ENCODE measurements at places on chromosomes 5 and 9. TPM values are rescaled to one million over a fixed set of nuclear protein-coding genes. Genes with fewer than 3 reads are reported as not detected.

FAM200C gene
- 2.2 TPM for polyA plus RNA-seq

SCGB3A2 gene
- not detected for polyA plus RNA-seq

C9 gene
- polyA plus RNA-seq = not detected

SLC6A7 gene
- polyA plus RNA-seq = not detected

OR1K1 gene
- polyA plus RNA-seq = not detected

NPR3 gene
- 35.8 TPM for polyA plus RNA-seq

HRH2 gene
- polyA plus RNA-seq = 0.08 TPM

MELK gene
- 18.0 TPM for polyA plus RNA-seq

WDR31 gene
- 1.3 TPM for polyA plus RNA-seq

DPP7 gene
- polyA plus RNA-seq = 141 TPM

GABBR2 gene
- not detected for polyA plus RNA-seq

- DNase-seq = no peak
Measured at GRCh38 chr5:56501781-56502557, 268.8 kb upstream of the ANKRD55 start.

GRCh38 chr5:52856564-52856963, 68.8 kb downstream of the ITGA1 start:
- DNase-seq = no peak

DNA sequence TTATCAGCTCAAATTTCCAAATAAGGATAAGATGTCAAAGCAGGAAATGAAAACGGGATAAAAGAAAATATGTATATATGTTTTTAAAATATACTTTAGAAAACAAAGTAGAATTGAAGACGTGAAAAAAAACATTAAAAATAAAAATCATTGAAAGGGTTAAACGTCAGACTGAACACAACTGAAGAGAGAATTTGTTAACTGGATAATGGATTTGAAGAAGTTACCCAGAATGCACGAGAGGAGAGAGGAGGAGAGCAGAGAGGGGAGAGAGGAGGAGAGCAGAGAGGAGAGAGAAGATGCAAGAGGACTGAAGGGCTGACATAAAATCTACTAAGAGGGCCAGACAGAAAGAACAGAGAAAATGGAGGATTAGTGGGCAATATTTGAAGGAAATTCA, 88.0 kb downstream of the CDKN2A start:
- DNase-seq = no peak

- DNase-seq = no peak
Measured at GRCh38 chr5:58499941-58500340, 8.7 kb downstream of the GAPT start.

GRCh38 chr9:13615660-13616490, 336.4 kb upstream of the MPDZ start:
- no peak for DNase-seq

- no peak for DNase-seq
Measured at GRCh38 chr5:66438087-66438486, 158.1 kb upstream of the MAST4 start.

DNA sequence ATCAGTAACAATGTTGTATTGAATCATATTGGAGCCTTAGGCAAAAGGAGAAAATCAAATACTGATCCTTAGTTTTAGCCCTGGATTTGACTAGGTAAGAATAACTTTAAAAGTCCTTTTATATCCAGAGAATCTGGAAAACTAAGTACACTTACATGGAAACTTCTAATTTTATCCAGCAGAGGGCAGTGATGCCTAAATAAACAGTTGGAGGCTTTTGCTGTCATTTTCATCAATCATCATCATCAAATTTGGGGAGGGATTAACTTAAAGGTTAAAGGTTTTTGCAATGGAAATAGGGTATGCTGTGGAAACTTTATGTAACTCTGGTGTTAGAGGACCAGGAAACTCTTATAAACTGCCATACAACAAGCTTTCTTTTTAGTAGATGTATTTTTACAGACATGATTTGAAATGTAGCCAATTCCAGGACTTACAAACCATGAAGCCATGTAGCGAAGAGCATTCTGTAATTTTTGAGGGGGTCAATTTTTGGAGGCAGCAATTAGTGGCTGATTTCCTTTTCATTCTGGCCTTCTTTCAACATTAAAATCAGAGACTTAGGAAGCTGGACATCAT, 112.7 kb downstream of the OSTF1 start:
- DNase-seq = peak; percentile 30

DNA sequence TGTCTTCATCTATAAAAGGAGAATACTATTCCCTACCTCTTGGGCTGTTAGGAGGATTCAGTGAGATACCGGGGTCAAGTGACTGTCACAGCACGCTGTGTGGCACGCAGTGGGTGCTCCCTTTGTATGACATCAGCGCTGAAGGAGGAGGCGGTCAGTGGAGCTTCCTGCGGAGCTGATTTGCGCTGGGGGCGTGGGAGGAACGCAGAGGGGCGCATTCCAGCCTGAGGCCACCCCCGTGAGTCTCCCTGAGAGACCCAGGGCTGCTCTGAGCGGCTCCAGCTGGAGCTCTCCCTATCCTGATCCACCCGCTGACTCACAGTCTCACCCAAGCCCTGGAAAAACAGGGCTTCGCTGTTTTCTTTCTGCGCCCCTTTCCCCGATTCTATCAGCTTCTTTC, 24.3 kb upstream of the NEURL1B start:
- no peak for DNase-seq

DNA sequence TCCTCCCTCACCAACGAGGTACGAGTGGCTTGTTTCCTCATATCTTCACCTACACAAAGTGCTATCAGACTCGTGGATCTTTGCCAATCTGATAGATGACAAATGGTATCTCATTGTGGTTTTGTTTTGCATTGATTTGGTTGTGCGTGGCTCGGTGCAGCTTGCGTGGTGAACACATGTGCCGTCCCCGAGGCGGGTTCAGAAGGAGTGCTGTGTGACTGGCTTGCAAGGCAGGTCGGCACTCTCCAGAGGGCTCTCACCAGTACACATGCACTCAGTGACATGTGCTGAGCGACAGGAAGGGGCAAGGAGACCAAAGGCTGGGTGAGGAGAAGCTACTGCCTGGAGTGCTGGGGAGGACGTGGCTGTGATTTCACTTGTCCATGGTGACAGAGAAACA, 95.3 kb upstream of the PITX1 start:
- peak; percentile 39 for DNase-seq

- DNase-seq = no peak
Measured at GRCh38 chr5:115817386-115817785, 927 bp upstream of the CDO1 start.

GRCh38 chr9:87880683-87881082, 2.0 kb upstream of the SPATA31E1 start:
- DNase-seq = no peak

DNA sequence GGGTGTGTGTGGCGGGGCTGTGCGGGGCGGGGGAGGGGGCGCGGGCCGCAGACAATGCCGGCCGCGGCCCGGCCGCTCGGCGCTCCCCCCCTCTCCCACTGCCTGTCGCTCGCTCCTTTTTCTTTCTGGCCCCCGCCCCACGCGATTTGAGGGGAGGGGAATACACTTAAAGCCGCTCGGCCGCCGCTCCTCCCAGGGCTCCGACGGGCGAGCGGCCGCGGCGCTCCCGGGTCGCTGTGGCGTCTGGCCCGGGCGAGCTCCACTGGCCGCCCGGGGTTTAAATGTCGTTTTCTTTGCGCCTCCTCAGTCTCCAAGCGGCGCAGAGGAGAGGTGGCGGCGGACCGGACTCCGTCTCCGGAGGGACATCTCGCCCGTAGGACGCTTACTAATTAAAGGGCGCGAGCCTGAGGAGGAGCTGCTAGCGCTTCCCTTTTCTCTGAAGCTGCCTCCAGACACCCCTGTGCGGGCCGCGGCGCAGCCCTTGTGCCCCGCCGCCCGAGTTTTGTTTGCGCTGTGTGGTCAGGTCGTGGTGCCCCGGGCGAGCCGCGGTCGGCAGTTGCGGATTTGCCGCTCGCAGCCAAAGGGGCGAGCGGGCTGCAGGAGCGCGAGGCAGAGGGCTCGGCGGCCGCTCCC, 1.4 kb downstream of the ZSWIM6 start:
- DNase-seq = peak; percentile 74

- no peak for DNase-seq
Measured at GRCh38 chr9:71808068-71808467, 39.8 kb upstream of the CEMIP2 start.

GRCh38 chr5:93299681-93300308, 281.2 kb downstream of the NR2F1-AS1 start:
- no peak for DNase-seq

- DNase-seq = no peak
Measured at GRCh38 chr5:66958980-66959641, 237.5 kb downstream of the CD180 start.

- DNase-seq = no peak
Measured at GRCh38 chr9:118364266-118365106, 660.3 kb downstream of the TLR4 start.

DNA sequence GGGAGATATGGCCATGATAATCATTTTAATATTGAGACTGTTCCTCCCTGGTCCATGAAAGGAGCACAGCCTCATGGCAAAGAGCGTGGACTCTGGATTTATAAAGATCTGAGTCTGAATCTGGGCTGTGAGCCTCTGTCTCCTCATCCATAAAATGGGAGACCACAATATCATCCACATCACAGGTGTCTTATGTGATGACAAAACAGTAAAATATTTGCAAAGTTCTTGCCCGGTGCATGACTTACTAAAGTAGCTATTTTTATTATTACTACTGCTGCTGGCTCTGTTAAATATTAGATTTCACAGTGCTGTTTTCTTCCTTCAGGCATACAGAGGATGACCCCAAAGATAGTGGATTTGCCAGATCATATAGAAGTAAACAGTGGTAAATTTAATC, 74.1 kb downstream of the TEK start:
- DNase-seq = no peak

GRCh38 chr5:97192580-97193354, 9.7 kb upstream of the RIOK2 start:
- DNase-seq = no peak

- no peak for DNase-seq
Measured at GRCh38 chr9:1233568-1233967, 183.4 kb downstream of the DMRT2 start.

DNA sequence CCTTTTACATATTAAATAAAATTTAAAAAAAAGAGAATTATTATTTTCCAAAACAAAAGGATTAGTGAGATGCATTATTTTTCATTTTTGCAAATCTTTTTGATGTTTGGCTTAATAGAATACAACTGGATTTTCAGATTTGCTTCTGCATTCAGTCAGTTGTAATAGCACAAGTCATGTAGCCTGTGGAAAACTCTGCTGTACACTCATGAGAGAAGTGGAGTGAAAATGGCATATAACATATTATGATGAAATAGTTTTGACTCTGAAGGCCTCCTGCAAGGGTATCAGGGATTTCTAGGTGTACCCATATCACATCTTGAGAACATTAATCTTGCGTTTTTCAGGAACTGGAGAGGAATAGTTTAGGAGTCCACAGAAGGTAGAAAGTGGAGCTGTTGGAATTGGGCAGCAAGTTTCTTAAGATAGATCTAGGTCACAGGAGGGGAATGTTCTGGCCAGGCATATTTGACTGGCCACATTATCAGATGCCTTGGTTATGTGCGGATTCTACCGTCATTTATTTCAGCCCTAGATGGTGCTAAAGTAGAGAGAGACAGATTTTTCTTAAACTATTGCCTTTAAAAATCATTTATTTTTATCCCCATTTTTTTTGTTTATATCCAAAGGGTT, 16.4 kb downstream of the LNPEP start:
- DNase-seq = no peak
